Effector memory CD4-positive, alpha-beta T cell (primary cell): ENCODE measurements at places on chromosomes 12 and 14.
A peak's percentile ranks its signal among the peaks of the same experiment; 100 is the strongest.

DNA sequence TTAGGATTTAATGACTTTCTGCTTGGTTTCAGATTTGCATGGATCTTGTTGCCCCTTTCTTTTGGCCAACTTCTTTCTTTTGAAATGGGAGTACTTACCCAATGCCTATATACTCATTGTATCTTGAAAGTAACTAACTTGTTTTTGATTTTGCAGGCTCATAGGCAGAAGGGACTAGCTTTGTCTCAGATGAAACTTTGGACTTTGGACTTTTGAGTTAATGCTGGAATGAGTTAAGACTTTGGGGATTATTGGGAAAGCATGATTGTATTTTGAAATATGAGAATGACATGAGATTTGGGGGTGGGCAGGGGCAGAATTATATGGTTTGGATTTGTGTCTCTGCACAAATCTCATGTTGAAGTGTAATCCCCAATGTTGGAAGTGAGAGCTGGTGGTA, 657.1 kb downstream of the TMTC2 start:
- DNase-seq = no peak

GRCh38 chr12:76621582-76622024, 62.0 kb upstream of the OSBPL8 start:
- DNase-seq = peak; percentile 57

DNA sequence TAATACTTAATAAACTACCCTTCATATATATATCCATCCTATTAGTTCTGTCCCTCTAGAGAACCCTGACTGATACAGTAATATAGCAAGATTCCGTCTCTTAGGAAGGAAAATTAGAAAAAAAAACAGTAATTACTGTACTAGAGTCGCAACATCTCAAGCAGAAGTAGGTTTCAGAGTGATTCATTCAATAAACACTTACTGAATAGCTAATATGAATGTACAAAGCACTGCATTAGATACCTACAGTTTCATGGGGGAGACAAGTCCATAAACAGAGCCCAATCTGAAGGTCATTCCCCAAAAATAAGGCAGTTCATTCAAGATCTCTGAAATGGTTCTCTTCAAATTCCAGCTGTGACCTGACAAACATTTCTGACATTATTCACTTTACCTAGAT, 9.9 kb downstream of the CERS5 start:
- no peak for DNase-seq

- no peak for DNase-seq
Measured at GRCh38 chr12:400828-401227, 616 bp upstream of the CCDC77 start.

DNA sequence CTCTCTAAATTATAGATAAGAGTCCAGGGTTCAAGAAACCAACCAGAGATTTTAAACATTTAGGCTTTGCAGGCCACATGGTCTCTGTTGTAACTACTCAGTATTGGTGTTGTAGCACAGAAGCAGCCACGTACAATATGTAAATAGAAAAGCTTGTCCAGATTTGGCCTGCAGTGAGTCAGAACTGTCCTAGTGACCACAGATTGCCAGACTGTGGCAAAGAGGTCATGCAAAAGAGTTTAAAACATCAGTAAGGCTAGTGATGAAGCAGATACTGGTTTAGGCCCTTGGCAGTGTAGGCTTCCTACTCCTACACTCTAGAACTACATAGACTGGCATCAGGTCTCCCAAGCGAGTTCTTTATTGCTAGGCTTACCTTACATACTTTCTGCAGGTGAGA, 117.6 kb upstream of the GARIN6 start:
- no peak for DNase-seq

DNA sequence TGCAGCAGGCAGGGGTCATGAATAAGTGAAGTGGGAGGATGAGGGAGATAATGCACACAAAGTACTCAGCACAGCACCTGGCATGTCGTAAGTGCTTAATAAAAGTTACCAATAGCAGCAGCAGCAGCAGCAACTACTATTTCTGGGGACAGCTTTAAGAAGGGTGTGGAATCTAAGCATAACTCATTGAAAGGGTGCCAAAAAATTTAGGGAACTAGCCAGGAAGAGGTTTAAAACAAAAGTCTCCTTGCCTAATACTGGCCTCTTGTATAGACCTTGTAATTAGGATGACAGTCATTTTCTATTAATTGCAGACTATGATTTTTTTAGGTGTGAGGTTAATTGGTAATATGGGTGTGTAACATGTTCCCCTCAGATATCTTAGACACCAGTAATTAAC, 179.9 kb downstream of the PTPN11 start:
- DNase-seq = no peak

DNA sequence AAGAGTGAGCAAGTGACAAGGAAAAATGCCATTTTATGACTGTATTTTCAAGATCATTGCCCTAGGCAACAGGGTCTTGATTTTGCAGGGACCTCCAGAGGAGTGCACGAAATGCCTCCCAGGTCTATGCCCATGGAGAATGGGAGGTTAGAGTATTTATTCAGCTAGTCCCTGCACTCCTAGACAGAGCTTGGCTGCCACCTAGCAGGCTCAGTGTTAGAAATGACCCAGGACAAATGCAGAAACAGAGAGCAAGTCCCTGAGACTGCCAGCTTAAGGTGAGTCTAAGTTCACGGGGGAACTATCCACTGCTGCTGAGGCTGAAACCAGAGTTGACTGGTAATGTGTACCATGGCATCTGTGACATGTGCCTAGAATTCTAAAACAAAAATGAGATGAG, 506.4 kb downstream of the MED13L start:
- DNase-seq = no peak

DNA sequence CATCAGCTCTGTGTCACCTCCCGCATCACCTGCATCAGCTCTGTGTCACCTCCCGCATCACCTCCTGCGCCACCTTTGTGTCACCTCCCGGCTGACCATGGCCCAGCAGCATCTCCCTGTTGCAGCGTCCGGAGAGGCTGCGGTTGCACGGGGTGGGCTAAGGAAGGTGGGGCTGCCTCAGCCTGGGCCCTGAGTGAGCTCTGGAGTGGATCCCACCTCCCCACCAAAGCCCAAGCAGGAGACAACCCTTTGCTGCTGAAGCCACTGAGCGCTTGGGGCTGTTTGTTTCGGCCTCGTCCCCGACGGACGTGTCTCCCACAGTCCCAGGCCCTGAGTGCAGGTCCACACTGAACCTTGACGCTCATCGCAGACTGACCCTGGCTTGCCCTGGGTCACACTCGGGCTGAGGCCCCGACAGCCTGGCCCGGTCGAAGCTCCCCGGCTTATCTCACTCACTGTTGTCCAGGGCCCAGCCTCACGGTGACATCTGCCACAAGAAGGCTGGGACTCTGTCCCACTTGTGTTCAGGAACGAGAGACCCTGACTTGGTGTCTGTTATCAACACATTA, 12.2 kb downstream of the TMEM121 start:
- no peak for DNase-seq

- DNase-seq = peak; percentile 4
Measured at GRCh38 chr12:54723379-54724256, 75.5 kb upstream of the DCD start.

GRCh38 chr14:24325963-24326362, 8.9 kb downstream of the ADCY4 start:
- DNase-seq = no peak

DNA sequence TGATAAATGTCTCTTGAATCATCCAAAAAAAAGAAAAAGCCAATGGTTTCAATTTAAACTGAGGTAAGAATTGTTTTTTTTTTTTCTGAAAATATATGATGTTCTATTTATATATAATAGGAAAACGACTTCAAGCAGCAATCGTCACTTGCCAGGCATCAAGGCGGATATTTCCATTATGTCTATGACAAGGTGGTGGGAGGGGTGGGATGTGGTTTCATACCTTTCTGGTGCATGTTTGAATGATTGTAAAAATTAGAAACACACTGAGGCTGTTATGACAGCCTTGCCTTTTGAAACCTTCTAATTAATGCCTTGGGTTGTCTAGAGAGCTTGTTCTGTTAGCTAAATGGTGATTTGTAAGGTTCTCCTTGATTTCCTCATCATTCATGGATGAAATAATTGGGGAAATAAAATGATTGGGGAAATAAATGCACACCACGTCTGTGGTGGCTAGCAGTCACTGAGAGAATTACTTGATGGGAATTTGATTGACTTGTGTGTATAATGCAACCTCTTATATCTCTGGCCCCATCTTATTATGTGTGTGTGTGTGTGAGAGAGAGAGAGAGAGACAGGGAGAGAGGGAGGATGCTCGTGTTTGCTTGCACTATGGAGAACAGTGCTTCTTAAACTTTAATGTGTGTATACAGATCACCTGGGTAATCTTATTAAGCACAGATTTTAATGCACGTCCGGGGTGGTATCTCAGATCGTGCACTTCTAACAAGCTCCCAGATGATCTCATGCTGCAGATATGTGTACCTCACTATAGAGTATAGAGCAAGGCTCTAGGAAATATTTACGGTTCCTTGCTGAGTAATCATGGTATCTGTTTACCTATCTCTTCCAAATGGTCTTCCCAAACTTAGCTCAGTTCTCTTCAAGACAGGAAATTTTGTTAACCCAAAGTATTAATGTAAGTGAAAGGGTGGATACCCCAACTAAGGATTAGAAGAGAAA, 502.6 kb downstream of the DIO2 start:
- DNase-seq = no peak

GRCh38 chr12:130412384-130412783, 74.7 kb downstream of the PIWIL1 start:
- no peak for DNase-seq

- no peak for DNase-seq
Measured at GRCh38 chr12:101697930-101698799, 725 bp downstream of the CHPT1 start.

DNA sequence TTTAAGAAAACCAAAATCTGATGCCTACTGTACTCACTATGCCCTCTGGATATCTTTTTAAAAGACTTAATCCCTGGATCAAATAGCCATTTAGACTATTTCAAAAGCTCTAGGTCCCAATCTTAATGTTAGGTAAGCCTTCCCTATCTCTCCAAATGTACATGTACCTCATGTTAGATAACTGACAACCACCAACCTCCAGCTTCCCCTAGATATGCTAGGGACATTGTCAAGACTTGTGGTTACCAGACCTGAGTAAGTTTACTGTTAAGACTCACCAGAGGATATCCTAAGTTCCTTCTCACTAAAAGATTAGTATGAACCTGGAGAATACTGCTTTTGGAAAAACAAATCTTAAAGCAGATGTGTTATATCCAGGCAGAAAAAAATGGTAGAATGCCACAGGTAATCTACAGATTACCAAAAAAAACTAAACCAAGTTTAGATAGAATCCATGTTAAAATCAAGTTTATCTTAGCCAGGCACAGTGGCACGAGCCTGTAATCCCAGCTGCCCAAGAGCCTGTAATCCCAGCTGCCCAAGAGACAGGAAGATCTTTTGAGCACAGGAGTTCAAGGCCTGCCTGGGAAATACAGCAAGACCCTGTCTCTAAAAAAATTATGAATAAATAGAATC, 9.7 kb downstream of the NAP1L1 start:
- no peak for DNase-seq

DNA sequence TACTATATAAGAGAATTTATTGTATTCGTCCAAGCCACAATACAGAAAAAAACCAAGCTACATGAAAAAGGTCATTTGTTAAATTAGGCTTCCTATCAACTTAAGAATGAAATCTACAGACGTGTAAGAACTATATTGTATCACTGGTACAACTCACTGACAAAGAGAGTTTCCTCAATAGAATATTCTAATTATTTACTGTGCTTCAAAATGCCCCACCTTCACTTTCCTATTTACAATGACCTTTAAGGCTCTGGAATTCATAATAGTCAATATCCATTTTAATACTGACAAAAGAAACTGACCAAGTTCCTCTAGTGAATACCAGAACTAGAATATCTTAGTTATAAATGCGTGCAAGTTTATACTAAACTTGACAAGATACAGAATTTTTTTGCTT, 55.9 kb downstream of the C2CD5 start:
- no peak for DNase-seq

DNA sequence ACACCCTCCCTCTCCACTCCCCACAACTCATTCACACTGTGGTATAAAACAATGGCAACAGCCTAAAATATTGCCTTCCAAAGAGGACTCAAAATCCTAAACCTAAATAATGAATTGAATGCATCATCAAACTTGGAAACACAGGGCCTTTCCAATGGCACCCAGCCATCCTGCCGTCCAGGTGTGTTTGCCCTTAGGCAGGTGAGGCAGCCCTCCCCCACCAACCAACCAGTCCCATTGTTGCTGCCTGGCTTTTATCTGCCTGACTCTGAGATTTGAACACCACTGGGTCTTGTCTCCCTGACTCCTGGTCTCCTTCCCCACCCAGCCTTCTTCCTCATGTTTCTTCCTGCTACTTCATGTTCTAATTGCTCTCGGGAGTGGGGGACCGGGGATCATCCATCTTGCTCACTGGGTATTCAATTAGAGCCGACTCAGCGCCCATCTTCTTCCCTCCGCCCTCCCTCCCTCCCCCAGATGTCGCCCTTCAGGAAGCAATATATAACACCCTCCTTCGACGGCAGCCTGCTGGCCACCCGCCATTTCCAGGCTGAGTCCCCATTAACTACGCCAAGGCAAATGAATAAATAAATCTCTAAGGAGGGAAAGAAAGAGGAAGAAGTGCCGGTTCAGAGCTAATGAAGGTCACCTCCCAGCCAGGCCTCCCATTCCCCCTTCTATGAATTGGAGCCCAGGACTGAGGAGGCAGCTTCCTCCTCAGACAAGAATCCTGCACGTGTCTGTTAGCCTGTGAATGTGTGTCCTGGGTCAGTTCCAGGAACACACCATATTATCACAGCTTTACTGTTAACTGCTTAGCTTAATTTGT, 36.3 kb upstream of the NTF3 start:
- DNase-seq = no peak

GRCh38 chr14:68520637-68521556, 272.0 kb downstream of the ZFP36L1 start:
- DNase-seq = no peak

GRCh38 chr12:47754881-47755280, 3.8 kb downstream of the RAPGEF3 start:
- no peak for DNase-seq

GRCh38 chr14:93683226-93683625, 105.1 kb downstream of the PRIMA1 start:
- DNase-seq = no peak

DNA sequence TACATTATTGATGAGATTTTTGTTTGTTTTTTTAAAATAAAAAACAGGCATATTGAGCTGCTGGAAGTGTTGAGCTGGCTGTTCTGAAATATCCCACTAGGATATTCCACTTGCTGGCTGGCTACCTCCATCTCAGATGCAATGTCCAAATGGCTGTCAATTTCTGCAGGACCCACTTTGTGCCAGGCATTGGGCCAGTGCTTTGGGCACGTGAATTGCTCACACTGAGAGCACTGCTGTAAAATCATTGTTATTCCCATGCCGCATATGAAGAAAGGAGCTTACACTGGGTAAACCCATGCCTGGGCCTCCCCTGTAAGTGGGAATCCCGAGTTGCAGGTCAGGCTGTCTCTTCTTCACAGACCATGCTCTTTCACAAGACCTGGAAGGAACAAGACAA, 56.7 kb downstream of the RGS6 start:
- no peak for DNase-seq

- DNase-seq = peak; percentile 19
Measured at GRCh38 chr14:104399432-104400155, 180.0 kb upstream of the C14orf180 start.
